Pericardium fibroblast (primary cell): ENCODE measurements at places on chromosomes 1 and 21. TPM values are rescaled to one million over a fixed set of nuclear protein-coding genes. Genes with fewer than 3 reads are reported as not detected.

INKA2 gene
- total RNA-seq, result 4.1 and 11.8 TPM in 2 replicates

IL20 gene
- total RNA-seq, result not detected in 2 replicates

SLC2A5 gene
- total RNA-seq, result 1.3 and 3.3 TPM in 2 replicates

TEX35 gene
- total RNA-seq, result 0.35 TPM in 1 of 2 replicates, not detected in the other

AADACL4 gene
- 0.58 TPM in 1 of 2 replicates, not detected in the other for total RNA-seq

KPRP gene
- not detected in 2 replicates for total RNA-seq

LENEP gene
- not detected in 2 replicates for total RNA-seq

CLDN8 gene
- total RNA-seq, result not detected in 2 replicates

HCRTR1 gene
- 0.70 TPM in 1 of 2 replicates, not detected in the other for total RNA-seq

LRRC3 gene
- 3.0 and 3.5 TPM in 2 replicates for total RNA-seq

ZBTB8OS gene
- total RNA-seq, result 11.9 and 28.7 TPM in 2 replicates

C1orf50 gene
- total RNA-seq, result 2.2 and 7.5 TPM in 2 replicates

LCE1D gene
- not detected in 2 replicates for total RNA-seq

CHI3L1 gene
- 39.8 and 238 TPM in 2 replicates for total RNA-seq

NEK7 gene
- total RNA-seq, result 73.1 and 193 TPM in 2 replicates

CYYR1 gene
- total RNA-seq, result 0.26 TPM in 1 of 2 replicates, not detected in the other

FAM167B gene
- 0.68 and 6.1 TPM in 2 replicates for total RNA-seq

PRDM16 gene
- under 0.01 TPM in 1 of 2 replicates, not detected in the other for total RNA-seq

LRRC38 gene
- 1.1 TPM in 1 of 2 replicates, not detected in the other for total RNA-seq

GNB1 gene
- total RNA-seq, result 83.6 and 148 TPM in 2 replicates

KRTAP20-3 gene
- not detected in 2 replicates for total RNA-seq

CASQ1 gene
- not detected in 2 replicates for total RNA-seq

TCHHL1 gene
- not detected in 2 replicates for total RNA-seq

TMEM81 gene
- 0.77 and 2.3 TPM in 2 replicates for total RNA-seq

KCNQ4 gene
- total RNA-seq, result 0.12 TPM in 1 of 2 replicates, not detected in the other

PTPN7 gene
- not detected in 2 replicates for total RNA-seq

DNASE2B gene
- 0.23 TPM in 1 of 2 replicates, not detected in the other for total RNA-seq

KRTAP19-3 gene
- not detected in 2 replicates for total RNA-seq

IFNGR2 gene
- 55.1 and 61.0 TPM in 2 replicates for total RNA-seq

OR2T33 gene
- not detected in 2 replicates for total RNA-seq

LCE1B gene
- not detected in 2 replicates for total RNA-seq

RGS13 gene
- total RNA-seq, result not detected in 2 replicates

HORMAD1 gene
- not detected in 2 replicates for total RNA-seq
